ENCODE measurements at places on chromosomes 3 and 15. TPM values are rescaled to one million over a fixed set of nuclear protein-coding genes. Genes with fewer than 3 reads are reported as not detected.
A peak's percentile ranks its signal among the peaks of the same experiment; 100 is the strongest.

DNA sequence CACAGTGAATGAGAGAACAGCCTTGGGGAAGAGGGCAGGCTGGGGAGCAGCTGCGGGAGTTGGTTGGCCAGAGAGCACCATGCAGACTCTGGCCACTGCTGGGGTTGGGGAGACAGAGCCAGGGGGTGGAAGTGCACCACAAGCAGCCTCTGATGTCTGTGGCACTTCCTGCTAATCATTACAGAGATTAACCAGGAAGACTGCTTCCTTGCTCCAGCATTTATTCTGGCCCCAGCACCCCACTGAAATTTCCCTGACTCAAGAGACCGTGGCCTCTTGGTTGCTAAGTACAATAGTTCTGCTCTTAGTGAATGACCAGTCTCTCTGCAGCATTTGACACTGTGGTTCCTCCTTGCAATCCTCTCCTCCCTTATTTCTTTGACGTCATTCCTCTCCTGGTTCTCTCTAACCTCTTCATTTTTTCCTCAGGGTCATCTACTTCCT is 266.2 kb upstream of the ROPN1 start:
- peak; percentile 27 for DNase-seq

DNA sequence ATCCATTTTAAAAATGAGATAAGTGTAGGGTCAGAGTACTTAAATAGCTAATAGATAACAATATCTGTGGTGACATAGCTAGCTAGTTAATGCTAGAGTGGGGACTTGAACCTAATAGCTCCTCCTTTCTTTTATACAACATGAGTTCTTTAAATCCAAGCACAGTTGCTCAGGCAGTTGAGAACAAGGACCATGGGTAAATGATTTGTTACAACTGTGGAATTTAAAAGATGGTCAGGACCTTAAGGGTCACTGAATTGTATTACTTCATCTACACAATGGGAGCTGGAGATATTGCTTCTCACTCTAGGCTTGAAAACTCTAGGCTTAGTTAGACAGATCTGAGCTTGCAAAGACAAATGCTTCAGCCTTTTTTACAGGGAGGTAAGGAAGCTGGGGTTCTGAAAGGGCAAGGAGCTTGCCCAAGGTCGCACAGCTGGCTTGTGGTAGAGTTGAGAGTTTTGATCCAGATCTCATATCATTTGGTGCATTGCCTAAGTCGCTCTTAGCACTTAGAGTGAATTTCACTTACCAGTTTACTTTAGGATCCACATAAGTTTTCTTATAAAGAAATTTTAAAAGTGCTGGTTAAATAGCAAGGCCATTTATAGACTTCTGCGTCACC is 90.2 kb downstream of the EDEM1 start:
- DNase-seq, result no peak

The HTR3E gene
- total RNA-seq, result not detected

- DNase-seq, result no peak
Observed at GRCh38 chr3:104648823-104649222, 717.9 kb upstream of the ALCAM start.

DNA sequence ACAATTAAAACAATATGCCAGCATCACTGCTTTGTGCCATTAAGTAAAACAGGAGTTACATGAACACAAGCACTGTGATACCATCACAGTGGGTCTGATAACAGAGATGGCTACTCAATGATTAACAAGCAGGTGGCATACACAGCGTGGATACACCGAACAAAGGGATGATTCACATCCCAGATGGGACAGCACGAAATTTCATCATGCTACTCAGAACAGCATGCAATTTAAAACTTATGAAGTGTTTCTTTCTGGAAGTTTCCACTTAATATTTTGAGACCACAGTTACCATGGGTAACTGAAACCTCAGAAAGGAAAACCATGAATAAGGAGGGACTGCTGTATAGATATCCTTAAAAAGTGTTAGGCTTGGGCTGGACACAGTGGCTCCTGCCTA is 44.5 kb downstream of the SLC24A1 start:
- DNase-seq, result peak; percentile 87

DNA sequence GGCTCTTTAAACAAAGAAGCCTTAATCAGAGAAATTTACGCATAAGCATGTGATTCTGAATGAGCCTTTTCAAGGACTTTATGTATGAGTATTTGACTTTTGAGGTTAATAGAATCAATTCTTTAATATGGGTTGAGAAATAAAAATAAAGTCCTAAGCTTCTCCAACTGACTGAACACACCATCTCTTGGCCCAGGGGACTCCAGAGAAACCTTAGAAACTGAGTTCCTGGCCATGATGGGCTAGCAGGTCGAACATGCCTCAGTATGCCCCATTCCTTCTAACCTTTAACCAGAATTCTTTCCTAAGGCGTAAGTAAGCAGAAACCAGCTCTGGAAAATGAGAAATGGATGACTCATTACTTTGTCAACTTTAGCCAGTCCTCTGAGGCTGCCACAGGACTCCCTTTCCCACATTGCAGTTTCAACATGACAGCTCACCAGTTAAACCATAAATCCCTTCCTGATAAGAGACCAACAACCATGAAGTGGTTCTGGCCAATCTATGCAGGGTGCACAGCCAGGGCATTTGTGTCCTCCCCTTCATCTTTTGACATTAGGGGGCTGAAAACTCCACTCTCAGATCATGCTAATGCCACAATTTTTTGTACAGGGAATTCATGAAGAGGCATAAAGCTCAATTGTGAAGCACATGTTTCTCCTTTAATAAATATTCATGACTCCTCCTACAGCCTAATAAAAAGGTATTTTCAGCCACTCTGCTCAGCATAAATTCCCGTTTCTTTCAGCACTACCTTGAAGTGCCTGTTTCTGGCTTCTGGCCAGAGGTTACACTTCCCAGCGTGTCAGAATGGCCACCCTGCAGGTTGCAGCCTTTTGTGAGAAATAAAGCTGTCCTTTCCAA is 33.3 kb downstream of the TM4SF18 start:
- DNase-seq, result peak; percentile 96

- DNase-seq, result peak; percentile 72
Observed at GRCh38 chr3:127744253-127744815, 71.6 kb downstream of the ABTB1 start.

- DNase-seq, result no peak
Observed at GRCh38 chr15:93209690-93210445, 120.9 kb upstream of the RGMA start.

DNA sequence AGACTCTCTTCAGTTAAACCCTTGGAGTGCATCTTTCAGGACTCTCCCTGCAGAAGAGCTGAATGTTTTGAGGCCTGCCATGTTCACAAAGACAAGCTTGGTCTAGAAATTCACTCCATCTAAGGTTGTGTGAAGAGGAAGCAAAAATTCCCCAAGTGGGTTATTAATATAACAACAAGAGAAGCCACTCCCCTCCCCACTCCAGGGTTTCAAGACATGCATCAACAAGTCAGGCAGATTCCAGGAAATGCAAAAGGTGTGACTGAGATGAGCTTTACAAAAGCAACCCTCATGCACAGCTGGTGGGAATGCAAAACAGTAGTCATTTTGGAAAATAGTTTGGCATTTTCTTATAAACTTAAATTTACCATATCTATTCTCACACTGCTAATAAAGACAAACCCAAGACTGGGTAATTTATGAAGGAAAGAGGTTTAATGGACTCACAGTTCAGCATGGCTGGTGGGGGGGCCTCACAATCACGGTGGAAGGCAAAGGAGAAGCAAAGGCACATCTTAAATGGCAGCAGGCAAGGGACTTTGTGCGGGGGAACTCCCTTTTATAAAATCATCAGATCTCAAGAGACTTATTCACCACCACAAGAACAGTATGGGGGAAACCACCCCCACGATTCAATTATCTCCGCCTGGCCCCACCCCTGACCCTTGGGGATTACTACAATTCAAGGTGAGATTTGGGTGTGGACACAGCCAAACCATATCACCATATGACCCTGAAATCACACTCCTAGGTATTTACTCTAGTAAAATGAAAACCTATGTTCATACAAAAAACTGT is 31.3 kb downstream of the TARS3 start:
- no peak for DNase-seq

DNA sequence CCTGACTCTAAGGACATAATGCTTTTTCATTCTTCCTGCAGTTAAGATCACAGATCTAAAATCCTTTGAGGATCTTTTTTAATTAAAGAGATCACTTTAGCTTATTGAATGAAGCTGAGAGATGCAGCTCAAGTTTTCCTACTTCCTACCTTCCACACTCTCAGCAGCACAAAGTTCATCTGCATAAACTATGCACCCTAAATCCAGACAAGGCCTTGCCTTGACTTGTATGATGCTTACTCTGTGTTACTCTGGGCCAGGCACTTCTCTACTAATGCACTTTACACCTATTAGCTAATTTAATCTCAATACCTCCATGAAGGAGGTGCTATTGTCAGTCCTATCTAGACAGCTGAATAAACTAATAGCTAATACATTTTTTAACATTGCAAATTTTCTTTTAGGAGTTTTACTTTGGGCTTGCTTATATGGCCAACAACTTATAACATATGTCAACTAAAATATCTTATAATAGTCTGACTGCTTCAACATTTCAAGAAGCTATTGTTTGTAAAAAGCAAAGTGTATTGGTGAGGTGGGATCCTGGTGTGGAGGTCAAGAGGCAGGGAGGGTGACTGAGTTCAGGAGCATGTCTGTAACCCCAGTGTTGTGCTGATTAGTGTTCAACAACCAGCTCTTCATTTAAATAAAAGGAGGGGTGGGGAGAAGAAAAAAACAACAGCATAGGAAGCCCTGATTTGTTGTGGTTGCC is 172.4 kb upstream of the ATP11B start:
- DNase-seq, result no peak

DNA sequence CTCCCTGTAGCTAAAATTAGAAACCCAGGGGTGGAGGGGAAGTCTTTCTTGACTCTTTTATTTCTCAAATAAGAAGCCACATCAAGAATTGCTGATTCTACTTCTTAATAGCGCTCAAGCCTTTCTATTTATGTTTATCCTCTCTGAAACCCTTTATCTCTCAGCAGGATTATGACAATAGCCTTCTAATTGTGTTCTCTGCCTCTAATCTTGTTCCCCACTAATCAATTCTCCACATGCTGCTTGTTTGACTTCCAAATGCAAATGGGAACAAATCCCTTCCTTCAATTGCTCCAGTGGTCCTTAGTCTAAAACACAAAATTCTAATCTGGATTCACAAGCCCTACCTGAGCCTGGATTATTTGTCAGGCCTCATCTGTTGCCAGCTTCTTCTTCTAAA is 43.7 kb upstream of the CFAP20DC start:
- DNase-seq, result no peak

DNA sequence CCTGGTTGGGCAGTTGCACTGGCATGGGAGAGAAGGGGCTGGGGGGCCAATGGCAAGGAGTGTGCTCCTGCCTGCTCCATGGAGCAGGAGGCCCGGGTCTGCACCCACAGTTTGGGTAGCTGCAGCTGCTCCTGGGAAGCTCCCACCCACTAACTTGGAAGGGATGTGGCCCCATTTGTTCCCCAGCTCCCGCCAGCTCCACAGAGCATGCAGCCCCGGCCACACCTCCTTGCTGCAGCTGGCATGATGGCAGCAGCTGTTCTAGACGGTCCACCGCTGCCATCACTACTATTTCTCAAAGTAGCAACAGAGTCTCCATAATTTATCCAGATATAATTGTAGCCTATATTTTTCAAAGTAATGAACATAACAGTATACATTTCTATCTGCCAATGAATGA is 65.8 kb downstream of the PIK3CB start:
- peak; percentile 40 for DNase-seq

DNA sequence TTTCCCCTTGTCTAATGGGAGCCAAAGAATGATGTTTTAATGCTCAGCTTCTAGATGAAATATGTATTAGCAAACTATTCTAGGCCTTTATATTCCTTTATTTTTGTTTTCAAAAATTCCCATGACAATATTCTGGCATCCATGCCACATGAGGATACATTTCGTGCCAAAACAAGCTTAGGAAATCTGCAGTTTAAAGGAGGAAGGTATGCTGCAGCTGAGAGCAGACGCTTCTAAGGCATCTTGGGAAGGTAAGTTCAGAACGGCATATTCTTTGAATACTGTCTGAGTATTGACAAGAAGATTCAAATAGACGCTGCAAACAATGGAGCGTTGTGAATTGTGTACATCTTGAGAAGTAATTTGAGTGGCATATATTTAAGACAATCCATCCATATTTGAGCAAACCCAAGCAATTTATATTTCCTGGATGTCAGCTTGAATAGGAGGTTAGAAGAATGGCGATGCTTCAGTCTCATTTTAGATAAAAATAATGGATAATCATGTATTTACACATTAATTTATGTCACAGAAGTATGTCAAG is 158.6 kb downstream of the RAP2B start:
- DNase-seq, result no peak

- no peak for DNase-seq
Observed at GRCh38 chr3:16207031-16207430, 32.6 kb downstream of the GALNT15 start.

The SELENOS gene
- total RNA-seq, result 58.7 TPM

- no peak for DNase-seq
Observed at GRCh38 chr15:78619022-78619950, 1.5 kb downstream of the CHRNA3 start.

The TMC3 gene
- total RNA-seq, result not detected

The GOLGA8F gene
- total RNA-seq, result 0.11 TPM

- DNase-seq, result no peak
Observed at GRCh38 chr3:53162672-53163443, 1.8 kb downstream of the PRKCD start.

The CPNE4 gene
- 0.13 TPM for total RNA-seq

All from LHCN-M2 (cell line).